ENCODE measurements at places on chromosomes 13 and 19.

DNA sequence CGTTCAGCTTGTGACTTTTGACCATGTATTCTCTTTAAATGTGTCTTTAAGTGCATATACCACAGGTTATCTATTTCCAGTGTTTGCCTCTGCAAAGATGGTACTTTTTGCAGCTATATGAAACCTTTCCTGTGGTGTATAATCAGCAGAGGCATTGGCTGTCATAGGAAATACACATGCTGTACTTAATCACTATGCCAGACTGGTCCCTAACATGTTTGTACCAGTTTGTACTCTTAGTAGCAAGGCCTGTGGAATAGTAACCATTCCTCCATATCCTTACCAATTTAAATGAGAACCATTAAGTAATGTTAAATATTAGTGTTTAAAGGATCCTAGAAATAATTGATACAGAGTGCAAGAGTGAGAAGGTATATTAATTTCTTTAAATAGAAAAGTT, 69.8 kb downstream of the CDK8 start:
- DNase-seq: no peak

GRCh38 chr19:45793178-45793564, 526 bp upstream of the DMWD start:
- DNase-seq: no peak

DNA sequence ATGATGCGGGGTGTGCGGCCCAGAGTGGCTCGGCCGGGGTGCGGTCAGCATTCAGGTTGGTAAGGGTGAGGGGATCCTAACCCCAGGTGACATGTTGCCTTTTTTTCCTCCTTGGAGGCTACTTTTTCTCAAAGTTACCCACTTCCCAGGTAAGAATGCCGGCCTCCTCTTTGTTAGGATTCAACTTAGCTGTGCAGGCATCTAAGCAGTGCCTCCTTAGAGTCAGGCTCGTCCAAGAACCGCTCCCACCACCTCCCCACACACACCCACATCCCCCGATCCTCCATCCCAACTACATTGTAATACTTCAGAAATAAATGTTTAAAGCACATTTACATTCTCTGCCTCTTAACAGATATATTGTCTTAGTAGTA, 733 bp upstream of the ENOX1 start:
- no peak for DNase-seq

- no peak for DNase-seq
Observed at GRCh38 chr19:10395003-10395402, 8.3 kb downstream of the CDC37 start.

DNA sequence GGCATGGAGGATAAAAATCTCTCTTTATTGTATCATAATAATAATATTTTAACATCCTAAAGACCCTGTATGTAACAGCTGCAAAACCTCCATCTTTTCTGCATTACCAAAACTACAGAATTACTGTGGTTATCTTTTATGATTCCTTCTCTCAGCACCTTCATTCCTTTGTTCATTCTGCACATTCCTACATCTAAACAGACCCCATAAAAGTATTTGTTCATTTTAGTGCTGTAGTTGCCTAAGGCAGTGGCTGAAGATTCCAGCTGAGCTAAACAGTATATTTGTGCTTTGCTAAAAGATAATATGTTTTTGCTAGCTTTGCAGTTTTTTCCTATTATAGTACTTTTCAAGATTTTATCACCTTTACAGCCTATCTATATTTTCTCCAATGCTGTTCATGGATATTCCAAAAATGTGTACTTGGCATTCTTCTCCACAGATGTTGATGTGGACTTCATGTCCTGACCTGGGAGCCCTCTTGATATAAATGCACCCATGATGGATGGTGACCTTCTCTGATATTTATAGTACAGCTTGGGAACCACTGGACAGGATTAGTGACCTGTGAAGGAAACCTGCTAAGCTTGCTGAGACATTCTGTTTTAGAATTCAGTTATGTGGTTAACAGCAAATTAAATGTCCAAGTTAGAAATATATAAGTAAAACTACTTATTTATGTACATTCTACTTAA, 2832.9 kb upstream of the PCDH20 start:
- no peak for DNase-seq
